ENCODE measurements at places on chromosomes 5 and 9. TPM values are rescaled to one million over a fixed set of nuclear protein-coding genes. Genes with fewer than 3 reads are reported as not detected.

PCDHB3 gene
- total RNA-seq: 0.43 TPM

LRRC70 gene
- 1.3 TPM for total RNA-seq

OTULINL gene
- 19.6 TPM for total RNA-seq

DNA sequence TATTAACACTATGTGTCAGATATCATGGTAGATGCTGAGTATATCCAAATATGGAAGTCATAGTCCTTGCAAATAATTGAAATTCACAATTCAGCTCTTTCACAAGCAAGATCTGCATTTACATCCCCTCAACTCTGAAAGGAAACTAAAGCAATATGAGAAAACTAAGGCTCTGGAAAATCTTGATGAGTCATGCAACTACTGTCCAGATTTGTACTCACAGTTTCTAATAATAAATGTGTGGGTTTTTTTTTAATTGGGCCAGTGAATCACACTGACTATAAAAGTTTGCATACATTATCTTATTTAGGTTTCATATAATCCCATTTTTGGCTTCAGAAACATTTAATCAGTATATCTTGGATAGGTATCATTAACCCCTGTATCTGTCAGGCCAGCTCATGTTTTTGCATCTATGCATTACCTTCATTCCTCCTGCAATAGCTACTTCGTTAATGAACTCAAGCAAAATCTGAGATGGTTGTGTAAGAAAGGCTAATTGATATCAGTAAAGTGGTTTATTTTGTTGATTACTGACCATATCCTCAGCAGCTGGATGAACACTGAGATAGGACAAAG lies 58.7 kb upstream of the PRR16 start:
- DNase-seq: peak; percentile 83

GRCh38 chr9:86955042-86955441 lies 7.7 kb upstream of the GAS1 start:
- DNase-seq: no peak
